Activated effector memory CD4-positive, alpha-beta T cell treated with anti-CD3 and anti-CD28 coated beads, Interleukin-2, amount 50 U/mL, for 16 hours (primary cell): ENCODE measurements at places on chromosomes 1 and 21.

- no peak for DNase-seq
Observed at GRCh38 chr1:10990828-10991227, 21.6 kb upstream of the TARDBP start.

DNA sequence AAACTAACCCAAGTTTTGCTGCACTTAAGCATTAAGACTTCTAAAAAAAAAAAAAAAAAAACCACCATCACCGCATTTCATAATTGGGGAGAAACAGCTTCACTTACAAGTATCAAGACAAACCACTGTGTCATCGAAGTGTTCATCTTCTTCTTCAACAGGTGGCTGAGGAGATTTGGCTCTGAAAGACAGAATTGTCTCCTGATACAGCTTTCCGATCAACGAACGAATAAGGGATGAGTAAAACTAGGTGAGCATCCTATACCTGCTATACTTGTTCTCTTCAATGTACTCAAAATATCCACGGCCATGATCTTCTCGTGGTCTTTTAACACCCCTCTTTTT is 2.0 kb downstream of the HNRNPU start:
- no peak for DNase-seq

DNA sequence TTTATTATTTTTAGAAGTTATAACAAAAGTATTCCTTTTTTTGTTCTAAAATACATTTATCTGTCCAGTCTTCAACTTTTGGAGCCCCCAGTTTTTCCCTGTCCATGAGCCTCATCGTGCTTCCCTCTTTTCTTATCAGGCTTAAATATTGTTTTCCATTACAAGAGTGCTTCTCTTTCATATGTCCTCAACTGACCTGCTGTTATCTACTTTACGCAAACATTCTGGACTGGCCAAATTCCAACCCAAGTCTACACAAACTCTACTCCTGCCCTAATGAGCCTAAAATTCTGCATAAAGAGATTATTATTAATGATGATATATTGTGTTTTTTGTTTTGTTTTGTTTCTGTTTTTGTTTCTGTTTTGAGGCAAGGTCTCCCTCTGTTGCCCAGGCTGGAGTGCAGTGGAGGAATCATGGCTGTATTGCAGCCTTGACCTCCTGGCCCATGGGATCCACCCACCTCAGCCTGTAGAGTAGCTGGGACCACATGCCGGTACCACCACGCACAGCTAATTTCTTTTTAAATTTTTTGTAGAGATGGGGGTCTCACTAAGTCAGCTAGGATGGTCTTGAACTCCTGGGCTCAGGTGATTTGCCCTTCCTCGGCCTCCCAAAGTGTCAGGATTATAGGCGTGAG is 318.8 kb upstream of the NEGR1 start:
- no peak for DNase-seq

DNA sequence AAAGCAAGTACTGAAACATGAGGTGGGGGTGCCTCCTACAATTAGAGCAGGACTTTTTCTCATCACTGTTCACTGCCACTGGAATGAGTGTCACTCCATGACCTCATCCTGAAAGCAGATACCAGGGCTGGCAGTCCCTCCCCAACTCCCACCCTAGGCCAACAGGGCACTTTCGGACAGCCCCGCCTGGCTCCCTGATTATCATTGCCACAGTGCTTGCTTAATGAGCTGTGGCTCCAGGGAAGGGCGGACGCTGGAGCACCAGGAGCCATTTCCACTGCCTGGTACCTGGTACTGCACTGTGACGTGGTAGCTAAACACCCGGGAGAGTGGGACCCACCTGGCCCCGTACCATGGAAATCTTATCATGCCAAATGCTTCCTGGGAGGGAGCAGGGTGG is 22.3 kb downstream of the SLC9A1 start:
- no peak for DNase-seq

DNA sequence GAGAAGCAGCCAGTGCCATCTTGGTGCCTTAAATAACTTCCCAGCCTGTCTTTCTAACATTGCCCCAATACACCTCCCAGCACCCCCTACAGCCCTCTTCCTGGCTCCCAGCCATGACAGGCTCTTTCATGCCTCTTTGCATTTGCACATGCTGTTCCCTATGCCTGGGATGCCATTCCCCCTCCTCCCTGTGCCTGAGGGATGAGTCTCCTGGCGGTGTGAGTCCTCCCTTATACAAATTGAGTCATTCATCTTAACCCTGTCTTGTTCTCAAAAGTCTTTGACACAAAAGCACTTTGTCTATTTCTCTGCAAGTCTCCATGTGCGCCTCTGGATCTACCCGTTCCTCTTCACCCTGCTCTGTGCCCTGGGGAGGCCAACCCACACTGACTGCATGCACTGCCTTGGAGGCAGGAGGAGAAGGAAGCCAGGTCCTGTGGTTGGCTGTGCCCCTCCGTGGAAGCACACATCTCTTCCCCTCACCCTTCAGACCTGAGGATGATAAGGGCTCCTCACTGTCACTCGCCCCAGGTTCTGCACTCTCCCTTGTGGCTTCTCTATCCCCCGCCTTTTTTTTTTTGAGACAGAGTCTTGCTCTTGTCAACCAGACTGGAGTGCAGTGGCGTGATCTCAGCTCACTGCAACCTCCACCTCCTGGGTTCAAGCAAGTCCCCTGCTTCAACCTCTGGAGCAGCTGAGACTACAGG is 25.1 kb downstream of the CDCP2 start:
- DNase-seq, result no peak

DNA sequence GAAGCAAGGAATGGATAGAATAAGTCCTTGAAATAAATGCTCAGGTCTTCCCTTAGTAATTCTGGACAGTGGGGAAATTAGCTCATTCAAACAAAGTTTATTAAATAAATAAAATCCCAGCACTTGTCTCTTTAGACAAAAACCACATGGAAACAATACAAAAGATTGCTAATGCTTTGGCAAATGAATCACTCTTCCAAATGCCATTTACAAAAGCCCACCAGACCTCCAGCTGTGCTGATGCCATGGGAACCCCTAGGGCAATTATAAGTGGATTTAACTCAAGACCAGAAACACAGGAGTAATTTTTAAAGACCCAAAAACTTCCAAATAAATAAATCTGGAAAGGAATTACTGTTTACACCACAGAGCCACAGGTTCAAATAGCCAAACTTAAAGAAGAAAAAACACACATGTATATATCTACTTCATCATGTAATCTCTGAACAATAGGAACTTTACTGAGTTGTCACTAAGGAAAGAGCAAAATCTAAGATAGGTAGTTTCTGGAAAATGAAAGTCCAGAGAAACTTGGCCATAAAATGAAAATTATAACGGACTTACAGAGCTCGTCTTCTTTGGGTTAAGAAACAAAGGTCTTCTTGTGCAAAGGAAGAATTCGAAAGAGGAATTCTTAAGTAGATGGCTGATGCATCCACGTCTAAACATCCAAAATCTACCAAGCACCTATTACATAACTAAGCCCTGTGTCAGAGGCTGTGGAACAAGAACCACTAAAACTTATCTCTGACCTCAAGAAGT is 399.4 kb downstream of the SMYD3 start:
- no peak for DNase-seq

DNA sequence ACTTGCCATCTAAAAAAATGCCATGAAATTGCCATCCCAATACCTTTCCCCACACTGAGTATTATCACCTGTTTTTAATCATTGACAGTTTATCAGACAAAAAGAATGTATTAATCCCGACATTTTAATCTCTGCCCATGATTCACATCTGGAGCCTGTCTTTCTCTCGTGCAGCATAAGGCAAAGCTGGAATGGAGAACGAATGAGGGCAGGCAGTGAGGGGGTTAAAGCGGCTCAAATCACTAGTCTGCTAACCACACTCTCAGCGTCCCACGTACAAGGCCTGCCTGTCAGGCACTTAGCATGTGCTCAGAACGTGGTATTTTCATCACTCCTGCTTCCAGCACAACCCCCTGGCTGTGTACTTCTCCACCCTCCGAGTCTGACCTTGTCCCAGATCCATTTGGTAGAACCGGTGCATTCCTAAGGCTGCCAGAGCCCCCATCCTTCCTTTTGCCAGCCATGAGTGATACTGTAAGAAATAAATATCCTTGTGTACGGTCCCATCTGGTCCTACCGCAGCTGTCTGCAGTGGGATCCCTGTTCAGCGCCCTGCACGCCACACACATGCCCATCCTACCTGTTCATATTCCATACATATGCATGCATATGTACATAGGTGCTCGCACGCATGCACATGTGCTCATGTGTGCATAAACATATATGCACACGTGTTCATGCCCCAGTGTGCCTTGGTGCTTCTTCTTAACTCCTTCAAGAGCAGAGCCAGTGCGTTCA is 34.6 kb upstream of the FHAD1 start:
- DNase-seq, result peak; percentile 17

DNA sequence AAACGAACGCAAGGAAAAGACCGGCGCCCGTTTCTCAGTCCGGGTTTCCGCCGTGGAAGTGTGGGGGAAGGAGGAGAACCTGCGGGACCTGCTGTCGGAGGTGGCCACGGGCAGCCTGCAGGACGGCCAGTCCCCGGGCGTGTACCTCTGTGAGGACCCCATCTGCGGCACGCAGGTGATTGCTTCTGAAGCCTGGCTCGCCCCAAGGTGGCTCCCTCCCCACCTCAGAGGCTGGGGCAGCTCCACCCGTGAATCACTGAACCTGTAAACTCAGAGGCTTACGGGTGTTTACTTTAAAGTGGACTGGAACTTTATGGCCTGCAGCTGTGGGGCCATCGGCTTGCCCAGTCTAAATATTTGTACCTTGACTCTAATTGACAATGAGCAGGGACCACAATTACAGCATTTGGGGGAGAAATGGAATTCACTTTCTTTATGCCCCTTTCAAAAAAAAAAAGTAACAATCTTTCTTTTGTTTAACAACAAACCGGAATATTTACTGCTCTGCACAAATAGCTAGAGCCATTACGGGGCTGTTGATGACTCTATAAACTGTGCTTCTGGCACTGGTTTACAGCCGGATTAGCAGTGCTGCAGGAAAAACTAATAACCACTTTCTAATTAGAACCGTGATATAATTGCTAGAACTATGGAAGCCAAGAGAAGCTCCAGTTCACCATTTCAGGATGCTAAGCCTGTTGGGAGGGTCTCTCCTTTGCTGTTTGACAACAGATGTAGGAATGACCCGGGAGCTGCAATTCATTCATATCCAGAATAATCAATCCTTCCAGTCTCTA is 454.8 kb downstream of the KIF26B start:
- DNase-seq, result no peak

DNA sequence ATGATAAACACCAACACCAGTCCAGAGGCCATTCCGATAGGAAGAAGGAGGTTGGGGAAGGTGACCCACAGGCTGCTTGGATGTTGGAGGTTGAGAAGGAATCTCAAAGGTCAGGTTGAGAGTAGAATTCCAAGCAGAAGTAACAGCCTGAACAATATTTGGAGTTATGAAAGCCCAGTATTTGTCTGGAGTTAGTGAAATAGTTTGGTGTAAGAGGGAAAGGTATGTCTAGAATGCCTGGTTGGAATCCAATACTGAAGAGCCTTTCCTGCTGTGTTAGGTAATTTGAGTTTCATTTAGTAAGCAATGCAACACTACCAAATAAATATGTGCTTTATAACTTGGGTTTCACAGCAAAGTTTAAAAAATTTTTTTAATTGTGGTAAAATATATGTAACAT is 70.5 kb upstream of the MCOLN3 start:
- no peak for DNase-seq

- DNase-seq, result no peak
Observed at GRCh38 chr21:33261635-33262034, 4.5 kb upstream of the IL10RB start.

- no peak for DNase-seq
Observed at GRCh38 chr1:37958690-37959089, 11.8 kb upstream of the INPP5B start.

- no peak for DNase-seq
Observed at GRCh38 chr1:95301614-95302013, 67.6 kb downstream of the RWDD3 start.

- peak; percentile 92 for DNase-seq
Observed at GRCh38 chr1:181089676-181090544, 1.4 kb downstream of the IER5 start.

DNA sequence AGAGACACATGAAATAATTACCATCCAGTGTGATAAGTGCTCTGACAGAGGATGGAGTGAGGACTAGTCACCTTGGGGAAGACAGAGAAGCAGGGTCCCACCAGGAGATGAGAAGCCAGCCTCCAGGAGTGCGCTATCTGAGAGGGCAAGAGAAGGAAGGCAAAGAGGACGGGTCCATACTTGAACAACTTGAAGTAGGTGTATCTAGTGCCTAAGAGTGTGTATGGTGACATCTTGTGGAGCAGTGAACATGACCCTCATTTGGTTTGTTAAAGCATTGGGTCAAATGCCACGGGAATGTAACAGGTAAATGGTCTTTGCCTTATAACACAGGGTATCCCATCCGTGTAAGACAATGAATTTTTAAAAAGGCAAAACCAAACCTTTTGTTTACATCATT is 39.8 kb downstream of the MRPL39 start:
- no peak for DNase-seq

DNA sequence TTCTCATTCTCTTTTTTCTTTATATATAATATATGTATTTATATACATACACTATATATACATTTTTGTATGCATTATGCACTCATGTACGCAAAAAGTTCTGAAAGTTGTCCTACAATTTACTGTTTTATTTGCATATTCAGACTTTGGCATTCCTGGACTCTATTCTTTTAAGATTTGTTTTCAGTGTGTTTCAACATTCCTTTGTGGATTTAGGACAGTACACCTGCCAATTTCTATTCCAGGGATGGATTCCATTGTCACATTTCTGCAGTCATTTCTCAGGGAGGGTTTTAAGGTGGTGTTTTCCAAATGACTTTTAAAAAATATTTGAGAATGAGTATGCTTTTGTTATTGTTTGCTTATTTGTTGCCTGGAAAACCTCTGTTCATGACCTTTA is 76.2 kb downstream of the TPR start:
- DNase-seq, result no peak

- no peak for DNase-seq
Observed at GRCh38 chr1:67750691-67751054, 65.7 kb downstream of the GADD45A start.

DNA sequence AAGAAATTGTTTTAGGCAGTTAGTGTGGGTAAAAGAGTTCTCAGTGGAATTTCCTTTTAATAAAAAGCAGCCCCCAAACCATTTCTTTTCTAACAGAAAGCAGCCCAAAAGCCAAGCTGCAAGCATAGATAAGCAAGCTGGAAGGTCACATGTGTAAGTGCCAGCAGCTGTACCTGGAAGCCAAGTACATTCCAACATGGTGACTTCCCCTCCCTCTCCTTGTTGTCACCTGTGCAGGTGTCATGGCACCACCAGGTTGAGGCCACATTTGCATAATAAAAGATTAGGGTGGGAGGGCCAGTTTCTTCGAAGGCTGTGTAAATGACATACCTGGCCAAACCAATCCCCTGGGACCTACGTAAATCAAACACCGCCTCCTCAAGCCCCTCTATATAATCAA is 240.3 kb upstream of the RAB4A start:
- no peak for DNase-seq

- no peak for DNase-seq
Observed at GRCh38 chr1:66778266-66778665, 22.8 kb downstream of the INSL5 start.

DNA sequence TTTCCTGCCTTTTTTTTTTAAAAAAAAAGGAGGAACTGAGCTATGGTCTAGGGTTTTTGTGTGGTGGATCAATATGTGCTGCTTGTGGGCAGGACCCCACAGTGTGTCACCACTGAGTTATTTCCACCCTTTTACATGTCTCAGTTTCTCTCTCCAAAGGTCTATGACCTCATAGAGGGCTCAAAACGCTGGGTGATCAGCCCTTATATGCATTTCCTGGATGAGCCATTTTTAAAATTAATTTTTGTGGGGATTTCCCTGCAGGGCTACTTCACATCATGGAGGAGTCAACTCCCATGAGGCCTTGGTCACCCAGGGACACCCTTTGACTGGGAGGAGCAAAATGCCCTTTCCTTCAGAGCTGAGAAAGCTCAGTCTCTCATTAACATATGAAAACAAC is 20.7 kb upstream of the HAO2 start:
- no peak for DNase-seq

GRCh38 chr1:111729946-111730681 is 9.1 kb downstream of the INKA2 start:
- DNase-seq, result peak; percentile 4
